ENCODE measurements at places on chromosomes 1 and 21. TPM values are rescaled to one million over a fixed set of nuclear protein-coding genes. Genes with fewer than 3 reads are reported as not detected.

The SLFNL1 gene
- total RNA-seq, result not detected

The COL11A1 gene
- 0.88 TPM for total RNA-seq

The APOBEC4 gene
- not detected for total RNA-seq

The GTF2B gene
- 25.2 TPM for total RNA-seq

The NBPF6 gene
- total RNA-seq, result not detected

The CDA gene
- total RNA-seq, result 32.0 TPM

The KMO gene
- total RNA-seq, result 1.3 TPM

The ANKRD35 gene
- not detected for total RNA-seq

The GJA9 gene
- total RNA-seq, result 0.07 TPM

The GPR3 gene
- total RNA-seq, result 2.0 TPM

The H6PD gene
- 7.7 TPM for total RNA-seq

The CRYAA gene
- total RNA-seq, result not detected

The INSRR gene
- total RNA-seq, result not detected

The EXTL1 gene
- not detected for total RNA-seq

The ANKRD65 gene
- total RNA-seq, result not detected

The RNU1-1 gene
- not detected for total RNA-seq

The SPATA46 gene
- not detected for total RNA-seq

The NFASC gene
- total RNA-seq, result 1.5 TPM

The PROK1 gene
- total RNA-seq, result not detected

The ICOSLG gene
- 3.9 TPM for total RNA-seq

The ZNF691 gene
- 6.9 TPM for total RNA-seq

The ZNF669 gene
- 4.0 TPM for total RNA-seq

The MARK1 gene
- 0.16 TPM for total RNA-seq

The XCL1 gene
- total RNA-seq, result not detected

The RAB7B gene
- total RNA-seq, result 1.6 TPM

The MYOG gene
- total RNA-seq, result not detected

The PTPRU gene
- total RNA-seq, result 7.7 TPM

The VWA1 gene
- total RNA-seq, result 14.5 TPM

The MAP1LC3C gene
- total RNA-seq, result not detected

The MCOLN3 gene
- 2.9 TPM for total RNA-seq

The LCE1A gene
- total RNA-seq, result not detected

The S100B gene
- not detected for total RNA-seq

The HAO2 gene
- total RNA-seq, result not detected

The HTR1D gene
- 11.9 TPM for total RNA-seq

The LCE2C gene
- total RNA-seq, result not detected

The CHODL gene
- total RNA-seq, result not detected

The DFFA gene
- total RNA-seq, result 23.9 TPM

The MIXL1 gene
- total RNA-seq, result not detected

The HES3 gene
- total RNA-seq, result not detected

The GBP5 gene
- total RNA-seq, result 0.05 TPM

Measured in A549 treated with GW870086 at 1 μM for 4 hours (cell line).